PC-3 (cell line): ENCODE measurements at places on chromosomes 4 and X. TPM values are rescaled to one million over a fixed set of nuclear protein-coding genes. Genes with fewer than 3 reads are reported as not detected.

- DNase-seq = no peak
These were observed 42.3 kb downstream of the SPATA4 start for GRCh38 chr4:176153124-176153523.

- DNase-seq = no peak
These were observed 273.5 kb upstream of the ADGRL3 start for GRCh38 chr4:60926624-60927023.

DNA sequence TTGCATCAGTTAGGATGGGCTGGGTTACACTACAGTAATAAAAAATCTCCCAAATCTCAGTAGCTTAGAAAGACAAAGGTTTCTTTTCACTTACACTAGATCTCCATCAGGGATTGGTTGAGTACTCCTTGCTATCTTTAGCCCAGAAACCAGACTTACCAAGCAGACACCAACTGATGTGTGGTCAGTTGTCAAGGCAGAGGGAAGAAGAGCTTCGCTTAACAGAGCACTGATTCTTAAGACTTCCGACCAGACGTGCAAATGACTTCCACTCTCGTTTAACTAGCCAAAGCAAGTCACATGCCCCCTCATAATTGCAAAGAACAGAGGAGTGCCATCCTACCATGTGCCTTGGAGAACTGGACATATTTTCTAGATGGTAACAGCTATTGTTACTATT lies 5.7 kb upstream of the ZNF518B start:
- no peak for DNase-seq

DNA sequence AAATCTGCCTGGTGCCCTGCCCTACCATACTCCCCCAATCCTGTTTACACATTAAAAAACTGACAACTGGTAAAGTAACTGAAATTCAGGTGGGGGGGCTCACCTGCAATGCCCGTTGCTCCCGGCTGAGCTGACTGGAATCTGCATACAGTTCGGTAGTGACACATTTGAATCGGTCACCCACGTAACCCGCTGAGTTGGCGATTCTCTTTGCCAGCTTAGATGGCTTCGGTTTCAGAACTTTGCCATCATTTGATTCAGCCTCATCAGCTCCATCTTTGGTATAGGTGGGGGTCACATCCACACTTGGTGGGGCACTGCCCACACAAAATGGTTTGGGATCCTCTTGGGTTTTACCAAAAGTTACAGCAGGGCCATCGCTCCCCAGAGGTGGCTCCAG lies 25.5 kb downstream of the BCOR start:
- DNase-seq = no peak

The NXF2 gene
- total RNA-seq = not detected in 2 replicates

The P2RY4 gene
- 0.62 TPM in 1 of 2 replicates, not detected in the other for total RNA-seq

DNA sequence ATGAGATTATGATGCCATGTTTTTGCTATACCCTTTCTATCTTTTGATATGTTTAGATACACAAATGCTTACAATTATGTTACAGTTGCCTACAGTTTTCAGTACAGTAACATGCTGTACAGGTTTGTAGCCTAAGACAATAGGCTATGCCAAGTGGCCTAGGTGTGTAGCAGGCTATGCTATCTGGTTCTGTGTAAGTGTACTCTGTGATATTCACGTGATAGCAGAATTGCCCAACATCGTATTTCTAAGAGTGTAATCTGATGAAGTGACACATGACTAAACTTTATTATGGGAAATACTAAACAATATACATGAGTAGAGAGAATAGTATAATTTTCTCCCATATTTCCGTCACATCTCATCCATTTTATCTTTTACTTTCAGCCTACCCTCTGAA lies 97.0 kb downstream of the CLDN22 start:
- no peak for DNase-seq

The CACNA1F gene
- total RNA-seq = not detected in 2 replicates

The CSAG1 gene
- total RNA-seq = not detected in 2 replicates

GRCh38 chrX:35023683-35024082 lies 81.1 kb downstream of the FAM47B start:
- DNase-seq = no peak

GRCh38 chrX:65866773-65867172 lies 173.1 kb downstream of the VSIG4 start:
- no peak for DNase-seq

The PPEF2 gene
- 0.04 TPM in 1 of 2 replicates, not detected in the other for total RNA-seq

The MAP9 gene
- 3.6 and 10.6 TPM in 2 replicates for total RNA-seq

GRCh38 chr4:67929426-67929825 lies 33.9 kb downstream of the TMPRSS11A start:
- DNase-seq = peak; percentile 94

DNA sequence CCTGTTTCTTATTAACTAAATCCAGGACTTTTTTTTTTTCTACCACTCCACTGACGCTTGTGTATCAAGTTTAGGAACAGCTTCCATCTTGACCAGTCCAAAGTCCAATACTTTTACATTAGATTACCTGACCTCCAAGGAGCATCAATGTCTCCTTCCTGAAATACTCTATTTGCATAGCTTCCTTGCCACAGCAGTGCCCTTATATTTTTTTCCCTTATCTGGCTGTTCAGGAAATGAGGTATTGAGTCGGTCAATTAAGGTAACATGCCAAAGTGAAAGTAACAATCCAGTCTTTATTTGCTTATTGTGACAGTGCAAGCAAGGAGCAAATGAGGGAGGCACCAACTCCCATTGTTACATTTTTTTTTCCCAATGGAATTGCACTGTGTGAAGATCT lies 730.8 kb upstream of the NDST4 start:
- peak; percentile 37 for DNase-seq

The STARD8 gene
- 0.69 and 0.91 TPM in 2 replicates for total RNA-seq

DNA sequence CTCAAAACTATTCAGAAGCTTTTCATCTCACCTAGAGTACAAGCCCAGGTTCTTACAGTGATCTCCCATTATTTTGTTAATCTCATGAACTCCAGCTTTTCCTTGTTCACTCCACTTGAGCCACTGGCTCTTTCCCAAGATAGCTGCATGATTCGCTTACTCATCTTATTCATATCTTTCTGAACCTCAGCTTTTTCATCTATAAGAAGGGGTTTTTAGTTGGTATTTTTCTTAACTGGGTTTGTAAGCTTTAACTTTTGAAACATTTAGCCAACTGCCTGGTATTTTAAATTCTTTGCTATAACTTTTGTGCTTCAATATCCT lies 24.0 kb downstream of the GIMD1 start:
- no peak for DNase-seq

DNA sequence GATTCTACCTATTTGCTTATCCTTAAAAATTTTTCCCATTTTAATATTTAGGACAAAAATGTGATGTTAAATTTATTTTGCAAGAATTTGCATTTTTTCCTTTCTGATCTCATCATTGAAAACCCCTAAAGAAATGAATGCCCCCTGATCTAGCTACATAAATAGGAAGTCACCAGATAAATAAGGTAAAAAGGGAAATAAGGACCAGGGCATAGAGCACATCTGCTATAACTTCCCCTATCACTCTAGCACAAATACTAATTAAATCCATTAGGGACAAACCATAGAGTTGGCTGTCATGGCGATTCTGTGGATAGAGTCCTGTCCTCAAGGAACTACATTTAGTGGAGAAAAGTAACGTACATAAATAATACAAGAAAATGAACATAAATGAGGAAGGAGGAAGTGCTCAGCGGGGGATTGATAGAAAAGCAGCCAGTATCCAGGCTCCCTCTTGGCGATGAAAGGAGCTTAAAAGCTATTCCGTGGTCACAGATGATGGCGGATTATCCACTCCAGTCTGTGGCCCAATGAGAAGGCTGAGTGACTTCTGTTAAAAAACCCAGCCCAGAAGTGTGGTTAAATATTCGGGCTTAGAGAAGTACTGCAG lies 76.9 kb upstream of the RPL34 start:
- DNase-seq = no peak

The ZNF674 gene
- total RNA-seq = 8.2 and 9.0 TPM in 2 replicates

DNA sequence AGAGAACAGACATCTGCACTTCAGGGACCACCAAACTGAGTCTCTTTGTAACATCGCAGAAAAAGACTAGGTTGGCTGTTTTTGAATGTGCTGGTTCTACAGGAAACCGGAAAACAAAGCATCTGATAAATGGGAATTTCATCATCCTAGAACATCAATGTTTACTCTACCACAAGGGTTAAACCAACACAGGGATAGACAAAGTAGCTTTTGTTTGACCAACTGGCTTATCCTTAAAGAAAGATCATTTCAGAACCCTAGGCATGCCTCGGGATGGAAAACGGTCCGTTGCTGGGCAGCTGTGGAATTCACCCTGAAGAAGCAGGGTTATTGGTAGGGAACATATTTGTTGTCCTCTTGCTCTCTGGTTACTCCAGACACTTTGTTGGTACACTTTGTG lies 2355.5 kb upstream of the AGA start:
- no peak for DNase-seq

GRCh38 chrX:119729408-119730201 lies 28.8 kb upstream of the SOWAHD start:
- DNase-seq = peak; percentile 74

The LDB2 gene
- total RNA-seq = 0.29 TPM in 1 of 2 replicates, not detected in the other

DNA sequence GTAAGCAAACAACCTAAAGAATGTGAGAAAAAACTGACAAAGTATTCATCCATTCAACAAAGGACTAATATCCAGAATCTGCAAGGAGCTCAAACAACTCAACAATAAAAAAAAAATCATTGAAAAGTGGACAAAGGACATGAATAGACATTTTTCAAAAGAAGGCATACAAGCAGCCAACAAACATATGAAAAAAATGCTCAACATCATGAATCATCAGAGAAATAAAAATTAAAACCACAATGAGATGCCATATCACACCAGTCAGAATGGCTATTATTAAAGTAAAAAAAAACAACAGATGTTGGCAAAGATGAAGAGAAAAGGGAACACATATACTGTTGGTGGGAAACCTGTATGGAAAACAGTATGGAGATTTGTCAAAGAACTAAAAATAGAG lies 120.7 kb upstream of the ADGRL3 start:
- DNase-seq = peak; percentile 51

- DNase-seq = no peak
These were observed 43.7 kb downstream of the TSPAN5 start for GRCh38 chr4:98614662-98615061.

- no peak for DNase-seq
These were observed 379.1 kb downstream of the ANKRD50 start for GRCh38 chr4:124333466-124333865.

The TMEM271 gene
- not detected in 2 replicates for total RNA-seq

GRCh38 chrX:40004246-40004535 lies 93.6 kb downstream of the BCOR start:
- DNase-seq = no peak

DNA sequence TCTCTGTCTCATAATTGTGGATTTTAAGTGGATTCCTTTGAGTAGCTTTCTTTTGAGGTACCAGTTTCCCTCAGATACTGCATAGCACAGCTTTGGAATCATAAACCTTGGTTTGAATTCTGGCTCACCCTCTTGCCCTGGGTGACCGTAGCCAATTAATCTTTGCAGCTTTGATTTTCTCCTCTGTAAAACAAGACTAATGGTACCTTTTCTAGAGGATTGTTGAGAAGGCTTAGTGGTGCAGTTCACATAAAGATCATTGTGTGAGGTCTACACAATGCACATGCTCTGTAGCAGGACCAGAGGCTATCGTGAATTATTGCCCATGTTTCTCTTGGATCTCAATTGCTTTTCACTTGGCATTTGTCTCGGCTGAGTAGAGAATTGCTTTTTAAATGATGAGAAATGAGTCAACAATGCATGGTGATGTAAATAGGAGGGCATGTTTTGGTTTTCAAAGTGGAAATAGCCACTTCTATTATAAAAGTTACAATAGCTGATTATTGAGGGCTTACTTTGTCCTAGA lies 47.9 kb downstream of the TMEM131L start:
- peak; percentile 43 for DNase-seq

DNA sequence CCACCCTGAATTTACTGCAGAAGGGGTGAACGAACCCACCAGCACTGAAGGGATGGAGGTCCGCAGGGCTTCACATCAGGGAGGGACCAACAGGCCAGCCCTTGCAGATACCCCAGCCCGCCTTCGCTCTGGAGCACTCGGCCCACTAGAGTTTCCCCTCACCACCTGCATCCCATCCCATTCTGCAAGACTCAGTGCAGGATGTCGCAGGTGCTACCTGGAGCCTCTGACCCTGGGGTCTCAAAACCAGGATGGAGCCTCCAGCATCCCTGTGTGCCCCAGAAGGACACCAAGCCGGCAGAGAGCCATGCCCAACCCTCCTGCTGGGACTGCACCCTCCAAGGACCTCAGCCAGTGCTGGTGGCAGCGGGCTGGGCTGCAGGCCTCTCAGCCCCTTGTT lies 57.6 kb upstream of the ADRA2C start:
- DNase-seq = no peak

- no peak for DNase-seq
These were observed 160.0 kb upstream of the ARX start for GRCh38 chrX:25175743-25176142.

GRCh38 chr4:155639704-155640523 lies 26.7 kb upstream of the GUCY1A1 start:
- DNase-seq = no peak

DNA sequence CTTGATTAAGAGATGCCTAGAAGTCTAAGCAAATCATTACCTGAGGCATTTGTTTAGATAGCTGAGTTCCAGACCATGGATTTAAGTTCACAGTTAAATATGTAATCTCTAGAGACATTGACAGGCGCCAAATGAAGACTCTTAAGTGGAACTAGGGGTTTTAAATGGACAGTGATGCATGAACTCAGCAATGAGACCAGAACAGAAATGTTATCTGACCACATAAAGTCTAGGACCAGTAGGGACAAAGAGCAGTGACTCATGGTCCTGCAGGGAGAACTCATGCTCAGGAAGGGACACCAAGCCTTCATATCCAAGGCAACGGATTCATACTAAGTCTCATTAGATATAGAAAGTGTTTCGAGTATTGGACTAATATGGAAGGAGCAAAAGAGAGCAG lies 152.3 kb downstream of the PPARGC1A start:
- DNase-seq = no peak

- DNase-seq = peak; percentile 20
These were observed 762.8 kb upstream of the INTU start for GRCh38 chr4:126869967-126870366.

- no peak for DNase-seq
These were observed 152.3 kb upstream of the SMIM31 start for GRCh38 chr4:164601653-164602052.

The UBQLN2 gene
- 9.7 and 16.6 TPM in 2 replicates for total RNA-seq

GRCh38 chrX:22246620-22247019 lies 26.1 kb upstream of the CBLL2 start:
- DNase-seq = no peak

DNA sequence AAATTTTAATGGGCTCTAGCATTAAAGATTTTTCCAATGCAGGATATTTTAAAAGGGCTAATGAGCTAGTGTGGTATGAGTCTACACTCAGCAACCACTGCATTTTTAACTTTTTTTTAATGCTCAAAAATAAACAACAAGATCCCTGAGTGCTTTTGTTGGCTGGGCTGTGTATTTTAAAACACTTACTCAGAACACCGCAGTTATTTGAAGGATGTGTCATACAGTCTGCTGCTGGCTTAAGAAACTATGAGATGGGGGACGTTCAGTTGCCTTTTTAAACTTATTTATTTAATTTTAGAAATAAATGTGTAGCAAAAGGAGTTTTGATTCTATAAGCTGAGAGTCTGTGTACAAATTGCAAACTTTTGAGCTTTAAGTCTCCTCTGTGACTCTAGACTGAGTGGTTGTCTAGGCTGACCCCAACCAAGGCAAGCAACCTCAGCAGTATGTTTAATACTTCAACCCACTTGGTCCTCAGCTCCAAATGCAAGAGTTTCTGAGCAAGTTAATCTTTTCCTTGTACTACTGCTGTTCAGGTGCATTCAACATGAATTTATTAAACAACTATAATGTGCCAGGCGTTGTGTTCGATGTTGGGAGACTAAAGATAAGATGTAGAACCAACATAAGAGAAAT lies 278.6 kb upstream of the DIPK2B start:
- peak; percentile 88 for DNase-seq
